ENCODE measurements at places on chromosomes 16 and 17. TPM values are rescaled to one million over a fixed set of nuclear protein-coding genes. Genes with fewer than 3 reads are reported as not detected.

TBC1D3I gene
- 0.96 TPM for total RNA-seq

ITGB4 gene
- total RNA-seq = 727 TPM

SLC6A4 gene
- total RNA-seq = not detected

MVD gene
- total RNA-seq = 30.3 TPM

SMTNL2 gene
- total RNA-seq = not detected

PSMD12 gene
- total RNA-seq = 107 TPM

GJC1 gene
- 6.9 TPM for total RNA-seq

NME1 gene
- total RNA-seq = 324 TPM

TBC1D26 gene
- total RNA-seq = not detected

DNA sequence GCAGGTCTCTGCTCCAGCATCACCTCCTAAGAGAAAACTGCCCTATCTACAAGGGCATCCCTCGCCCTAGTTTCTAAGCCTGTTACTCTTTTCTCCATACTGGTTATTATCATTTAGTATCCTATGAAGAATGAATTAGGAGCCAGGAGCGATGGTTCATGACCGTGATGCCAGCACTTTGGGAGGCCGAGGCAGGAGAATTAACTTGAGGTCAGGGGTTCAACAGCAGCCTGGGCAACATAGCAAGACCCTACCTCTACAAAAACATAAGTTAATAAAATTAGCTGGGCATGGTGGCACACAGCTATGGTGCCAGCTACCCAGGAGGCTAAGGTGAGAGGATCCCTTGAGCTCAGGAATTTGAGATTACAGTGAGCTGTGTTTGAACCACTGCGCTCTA lies 7.2 kb downstream of the EARS2 start:
- H3K27ac ChIP-seq = no peak overlapping the region
- no peak for DNase-seq
- H3K4me3 ChIP-seq = no peak overlapping the region
- no peaks in the 10 kb centered on the region for H3K4me1 ChIP-seq

DNA sequence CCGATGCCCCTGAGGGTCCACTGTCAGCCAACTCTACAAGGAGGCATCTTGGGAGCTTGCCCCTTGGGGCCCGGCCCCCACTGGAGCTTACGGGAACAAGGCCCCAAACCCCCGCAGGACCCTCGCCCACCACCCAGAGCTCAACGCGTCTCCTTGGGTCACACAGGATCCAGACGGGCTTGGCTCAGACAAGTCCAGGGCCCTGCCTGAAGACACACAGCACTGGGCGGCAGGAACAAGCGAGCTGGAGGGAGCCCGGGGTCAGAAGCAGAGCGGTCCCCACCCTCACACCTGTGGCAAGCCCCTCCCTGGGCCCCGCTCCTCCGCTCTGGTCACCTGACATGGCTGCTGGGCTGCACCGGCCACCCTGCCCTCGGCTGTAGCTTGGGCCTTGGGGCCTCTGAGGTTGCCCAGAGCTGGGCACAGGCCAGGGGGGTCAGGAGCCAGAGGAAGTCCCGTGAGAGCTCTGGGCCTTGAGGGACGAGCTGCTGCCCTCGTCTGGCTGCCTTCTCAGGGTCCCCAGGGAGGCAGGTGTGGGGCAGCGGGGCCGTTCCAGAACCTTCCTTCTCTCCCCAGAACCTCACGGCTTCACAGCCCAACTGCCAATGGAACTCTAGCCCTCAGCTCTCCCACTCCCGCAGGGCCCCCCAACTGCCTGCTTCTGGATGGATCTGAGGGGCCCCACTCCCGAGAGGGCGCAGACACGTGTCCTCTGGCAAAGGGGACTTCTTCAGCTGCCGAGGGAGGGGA lies at the start of gene CCDC154:
TSS of gene CCDC154 (minus strand) at position 577 of the 750 bp plus-strand sequence. CDS start at position 343, 234 bp downstream.
- H3K27ac ChIP-seq = no peak within 1 kb of the TSS
- no peaks in the 10 kb centered on the region for H3K36me3 ChIP-seq
- DNase-seq = no peak
- no peak within 1 kb of the TSS for H3K4me3 ChIP-seq
- H3K27me3 ChIP-seq = no peaks in the 10 kb centered on the region

GRCh38 chr16:87447323-87447722 lies 45.5 kb downstream of the ZCCHC14 start:
- H3K27me3 ChIP-seq = no peaks in the 10 kb centered on the region
- no peaks in the 10 kb centered on the region for H3K4me1 ChIP-seq
- H3K36me3 ChIP-seq = peaks cover 64% of the 10 kb centered on the region
- DNase-seq = no peak
- no peak overlapping the region for H3K4me3 ChIP-seq

DNA sequence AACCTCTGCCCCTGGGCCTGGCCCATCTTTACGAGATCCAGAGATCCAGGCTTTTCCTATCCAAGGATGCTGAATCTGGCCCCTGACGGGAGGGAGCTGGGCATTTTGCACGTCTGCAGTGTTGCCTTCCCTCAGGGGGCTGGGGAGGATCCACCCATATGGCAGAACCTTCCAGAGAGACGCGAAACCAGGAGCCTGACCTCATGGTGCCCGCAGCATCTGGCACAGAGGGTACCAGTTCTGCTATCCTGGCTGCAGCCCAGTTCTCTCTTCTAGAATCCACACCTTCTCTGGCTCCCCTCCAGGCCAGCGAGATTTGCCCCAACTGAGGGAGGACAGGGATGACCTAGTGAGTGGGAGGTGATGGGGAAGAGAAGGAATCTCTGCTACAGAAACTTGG lies 20.5 kb upstream of the ZNF652 start:
- H3K27me3 ChIP-seq = no peaks in the 10 kb centered on the region
- no peak overlapping the region for H3K4me3 ChIP-seq
- no peaks in the 10 kb centered on the region for H3K4me1 ChIP-seq
- DNase-seq = no peak
- no peak overlapping the region for H3K27ac ChIP-seq

DNA sequence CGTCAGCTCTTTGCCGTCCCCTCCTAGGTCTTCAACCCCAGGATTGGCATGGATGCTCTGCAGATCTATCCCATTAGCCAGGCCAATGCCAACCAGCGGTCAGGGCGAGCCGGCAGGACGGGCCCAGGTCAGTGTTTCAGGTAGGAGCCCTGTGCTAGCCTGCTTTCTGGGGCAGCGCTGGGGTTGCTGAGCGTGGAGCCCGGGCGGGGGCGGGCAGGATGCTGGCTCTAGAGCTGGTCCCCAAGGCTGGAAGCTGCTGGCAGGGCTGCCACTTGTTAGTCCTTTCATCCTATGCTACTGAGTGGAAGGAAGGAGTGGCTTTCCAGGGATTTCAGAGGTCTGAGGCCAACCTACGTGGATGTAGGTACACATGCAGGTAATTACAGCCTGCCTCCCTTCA lies 12.3 kb downstream of the DHX38 start:
- no peak for DNase-seq
- no peak overlapping the region for H3K27ac ChIP-seq
- no peaks in the 10 kb centered on the region for H3K4me1 ChIP-seq
- peaks cover 93% of the 10 kb centered on the region for H3K36me3 ChIP-seq
- no peaks in the 10 kb centered on the region for H3K27me3 ChIP-seq

- no peaks in the 10 kb centered on the region for H3K27me3 ChIP-seq
- DNase-seq = no peak
- no peaks in the 10 kb centered on the region for H3K36me3 ChIP-seq
These were observed 1.7 kb downstream of the METRNL start for GRCh38 chr17:83080858-83081683.

- no peaks in the 10 kb centered on the region for H3K4me1 ChIP-seq
- H3K27me3 ChIP-seq = no peaks in the 10 kb centered on the region
- no peak overlapping the region for H3K27ac ChIP-seq
These were observed 63.4 kb downstream of the XYLT1 start for GRCh38 chr16:17407321-17407720.

DNA sequence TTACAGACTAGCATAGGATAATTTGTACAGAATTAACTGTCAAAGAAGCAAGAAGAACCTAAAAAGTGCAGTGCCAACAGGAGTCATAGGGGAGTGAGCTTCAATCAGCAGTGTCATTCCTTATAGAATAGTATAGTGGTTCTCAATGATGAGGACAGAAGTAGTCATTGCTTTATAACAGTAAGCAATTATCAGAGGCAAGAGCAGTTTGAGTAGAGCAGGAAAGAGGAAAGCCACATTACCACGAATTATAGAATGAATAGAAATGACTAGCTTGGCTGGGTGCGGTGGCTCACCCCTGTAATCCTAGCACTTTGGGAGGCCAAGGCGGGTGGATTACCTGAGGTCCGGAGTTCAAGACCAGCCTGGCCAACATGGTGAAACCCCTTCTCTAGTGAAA lies 209.7 kb upstream of the TBX2 start:
- H3K4me1 ChIP-seq = no peaks in the 10 kb centered on the region
- H3K27me3 ChIP-seq = no peaks in the 10 kb centered on the region
- no peak overlapping the region for H3K27ac ChIP-seq
- peaks cover 4% of the 10 kb centered on the region for H3K36me3 ChIP-seq
- H3K4me3 ChIP-seq = no peak overlapping the region
- DNase-seq = no peak

DNA sequence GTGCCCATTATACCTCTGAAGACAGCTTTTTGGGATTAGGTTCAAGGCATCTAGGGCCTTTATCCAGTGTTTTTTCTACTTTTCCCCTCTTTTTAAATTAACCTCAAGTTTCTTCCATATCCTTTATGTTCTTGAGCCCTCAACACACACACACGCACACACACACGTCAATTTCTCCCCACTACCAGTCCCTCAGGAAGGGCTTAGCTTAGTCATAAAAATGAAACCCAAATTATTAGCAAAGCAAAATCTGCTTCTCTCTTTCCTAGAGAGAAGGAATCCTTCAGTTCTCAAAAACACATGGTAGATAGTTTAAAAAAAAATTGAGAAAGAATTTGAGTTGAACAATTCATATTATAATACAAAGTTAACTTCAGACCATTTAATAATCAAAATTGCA lies 401.1 kb downstream of the XYLT1 start:
- no peak overlapping the region for H3K27ac ChIP-seq
- no peaks in the 10 kb centered on the region for H3K36me3 ChIP-seq
- H3K27me3 ChIP-seq = no peaks in the 10 kb centered on the region
- no peaks in the 10 kb centered on the region for H3K4me1 ChIP-seq

DNA sequence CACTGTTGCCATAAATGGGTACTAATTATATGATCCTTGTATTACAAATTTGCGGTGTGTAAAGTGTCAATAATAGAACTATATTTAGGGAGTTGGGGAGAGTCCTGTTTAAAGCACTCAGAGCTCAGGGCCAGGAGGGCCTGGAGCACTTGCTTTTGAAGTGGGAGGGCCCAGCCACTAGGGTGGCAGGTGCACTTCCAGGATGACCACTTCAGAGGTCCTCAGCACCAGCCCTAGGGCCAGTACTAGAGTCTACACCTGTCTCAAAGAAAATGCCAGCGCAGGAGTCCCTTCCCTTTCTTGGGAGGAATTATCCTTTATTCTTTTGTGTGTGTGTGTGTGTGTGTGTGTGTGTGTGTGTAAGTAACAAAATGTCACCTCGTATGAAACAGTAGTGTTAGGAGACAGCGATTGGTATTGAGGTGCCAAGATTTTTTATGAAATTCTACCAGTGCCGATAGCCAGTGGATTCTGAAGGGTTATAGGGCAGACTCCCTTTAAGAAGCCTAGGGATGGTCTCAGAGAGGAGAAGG lies 31.9 kb downstream of the MYO18A start:
- peaks cover 54% of the 10 kb centered on the region for H3K4me1 ChIP-seq
- no peaks in the 10 kb centered on the region for H3K27me3 ChIP-seq
- no peak for DNase-seq
- peak overlapping the region; percentile 61 for H3K4me3 ChIP-seq

GRCh38 chr17:33028778-33029177 lies 37.1 kb downstream of the SPACA3 start:
- H3K27ac ChIP-seq = no peak overlapping the region
- no peaks in the 10 kb centered on the region for H3K36me3 ChIP-seq
- H3K4me1 ChIP-seq = no peaks in the 10 kb centered on the region
- no peak for DNase-seq

GRCh38 chr17:75386430-75386829 lies 19.0 kb downstream of the GRB2 start:
- no peak overlapping the region for H3K4me3 ChIP-seq
- H3K4me1 ChIP-seq = peaks cover 16% of the 10 kb centered on the region
- DNase-seq = no peak
- H3K27ac ChIP-seq = no peak overlapping the region

- peak overlapping the region; percentile 73 for H3K4me3 ChIP-seq
- no peaks in the 10 kb centered on the region for H3K36me3 ChIP-seq
- DNase-seq = no peak
- no peak overlapping the region for H3K27ac ChIP-seq
- peaks cover 16% of the 10 kb centered on the region for H3K4me1 ChIP-seq
These were observed 1.7 kb downstream of the EMP2 start for GRCh38 chr16:10578474-10579316.

DNA sequence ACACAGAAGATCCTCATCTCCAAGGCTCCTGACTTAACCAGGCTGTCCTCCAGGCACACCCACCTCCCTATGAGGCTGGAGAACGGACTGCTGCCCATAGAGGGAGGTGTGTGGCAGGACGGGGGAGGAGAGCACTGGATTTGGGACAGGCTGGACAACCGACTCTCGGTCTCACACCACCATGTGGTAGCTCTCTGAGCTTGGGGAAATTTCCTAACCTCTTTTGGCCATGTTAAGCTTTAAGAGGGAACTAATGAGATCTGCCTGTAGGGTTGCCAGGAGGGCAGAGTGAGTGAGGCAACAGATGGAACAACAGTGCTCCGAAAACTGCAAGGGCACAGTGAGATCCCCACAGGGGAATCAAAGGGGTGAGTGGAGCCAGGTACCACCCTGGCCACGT lies 32.7 kb downstream of the RHBDL3 start:
- no peak overlapping the region for H3K4me3 ChIP-seq
- H3K27ac ChIP-seq = no peak overlapping the region
- no peak for DNase-seq
- no peaks in the 10 kb centered on the region for H3K27me3 ChIP-seq
- H3K36me3 ChIP-seq = no peaks in the 10 kb centered on the region
- H3K4me1 ChIP-seq = no peaks in the 10 kb centered on the region

- H3K4me1 ChIP-seq = no peaks in the 10 kb centered on the region
- H3K4me3 ChIP-seq = no peak overlapping the region
- no peak for DNase-seq
These were observed 39.9 kb downstream of the CENPV start for GRCh38 chr17:16313139-16314090.

GRCh38 chr17:73369111-73369521 lies 57.3 kb upstream of the CDC42EP4 start:
- H3K4me3 ChIP-seq = no peak overlapping the region
- H3K27ac ChIP-seq = no peak overlapping the region
- peaks cover 8% of the 10 kb centered on the region for H3K4me1 ChIP-seq
- no peaks in the 10 kb centered on the region for H3K36me3 ChIP-seq

- H3K27ac ChIP-seq = no peak overlapping the region
- no peaks in the 10 kb centered on the region for H3K27me3 ChIP-seq
- H3K4me1 ChIP-seq = peaks cover 6% of the 10 kb centered on the region
- no peak overlapping the region for H3K4me3 ChIP-seq
- H3K36me3 ChIP-seq = no peaks in the 10 kb centered on the region
These were observed 391.3 kb upstream of the XYLT1 start for GRCh38 chr16:17861981-17862479.

DNA sequence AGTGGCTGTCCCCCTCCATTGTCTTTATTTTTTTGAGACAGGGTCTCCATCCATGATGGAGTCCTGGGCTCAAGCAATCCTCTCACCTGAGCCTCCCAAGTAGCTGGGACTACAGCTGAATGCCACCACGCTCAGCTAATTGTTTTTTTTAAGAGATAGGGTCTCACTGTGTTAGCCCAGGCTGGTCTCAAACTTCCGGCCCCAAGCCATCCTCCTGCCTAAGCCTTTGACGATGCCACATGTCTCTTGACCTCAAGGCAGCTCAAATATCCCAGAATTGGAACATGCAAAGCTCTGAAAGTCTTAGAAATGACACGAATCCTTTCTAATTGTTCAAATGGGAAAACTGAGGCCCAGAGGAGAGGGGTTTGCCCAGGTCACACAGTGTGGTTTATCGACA lies 75.4 kb upstream of the ZNF423 start:
- no peak for DNase-seq
- no peak overlapping the region for H3K4me3 ChIP-seq
- peaks cover 6% of the 10 kb centered on the region for H3K4me1 ChIP-seq
- H3K27ac ChIP-seq = no peak overlapping the region
- H3K36me3 ChIP-seq = no peaks in the 10 kb centered on the region

All from MCF 10A (cell line).